ENCODE measurements at places on chromosomes 3 and 15.

DNA sequence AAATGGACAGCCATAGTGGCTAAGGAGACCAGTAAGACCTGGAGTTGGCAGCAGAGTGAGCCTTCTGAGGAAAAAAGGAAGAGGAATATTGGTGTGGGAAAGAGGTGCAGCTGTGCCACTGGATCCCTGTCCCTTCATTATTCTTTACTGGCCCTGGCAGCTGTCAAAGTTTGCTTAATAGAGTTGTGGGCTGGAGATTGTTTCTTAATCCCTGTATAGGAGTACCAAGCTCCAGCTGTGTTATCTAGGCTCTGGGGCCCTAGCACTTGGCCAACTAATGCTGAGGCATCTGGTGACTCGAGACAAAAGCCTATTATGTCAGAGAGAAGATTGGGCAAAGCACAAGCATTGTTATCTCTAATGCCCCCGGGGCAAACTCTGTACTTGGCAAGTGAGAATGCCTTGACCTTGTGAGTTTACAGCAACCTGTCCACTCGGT is 61.4 kb downstream of the ZNF609 start:
- DNase-seq, result no peak

GRCh38 chr3:56869157-56869889 is 67.6 kb upstream of the ARHGEF3 start:
- DNase-seq, result no peak

GRCh38 chr3:143897576-143898295 is 49.5 kb upstream of the SLC9A9 start:
- DNase-seq, result no peak

- DNase-seq, result no peak
These were observed 75.4 kb upstream of the ZNF385D start for GRCh38 chr3:21826416-21826815.

DNA sequence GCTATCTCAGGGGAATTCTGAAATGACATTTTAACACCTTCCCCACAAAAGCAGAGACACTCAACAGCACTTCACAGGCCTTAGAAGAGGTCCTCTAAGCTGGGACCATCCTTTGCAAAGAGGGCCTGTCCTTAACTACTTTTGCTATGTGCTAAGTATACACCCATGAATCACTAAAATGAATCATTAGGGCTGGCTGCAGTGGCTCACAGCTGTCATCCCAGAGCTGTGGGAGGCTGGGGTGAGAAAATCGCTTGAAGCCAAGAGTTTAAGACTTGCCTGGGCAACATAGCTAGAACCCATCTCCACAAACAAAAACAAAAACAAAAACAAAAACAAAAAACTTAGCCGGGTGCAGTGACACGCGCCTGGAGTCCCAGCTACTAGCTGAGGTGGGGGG is 53.9 kb upstream of the MELTF start:
- no peak for DNase-seq

DNA sequence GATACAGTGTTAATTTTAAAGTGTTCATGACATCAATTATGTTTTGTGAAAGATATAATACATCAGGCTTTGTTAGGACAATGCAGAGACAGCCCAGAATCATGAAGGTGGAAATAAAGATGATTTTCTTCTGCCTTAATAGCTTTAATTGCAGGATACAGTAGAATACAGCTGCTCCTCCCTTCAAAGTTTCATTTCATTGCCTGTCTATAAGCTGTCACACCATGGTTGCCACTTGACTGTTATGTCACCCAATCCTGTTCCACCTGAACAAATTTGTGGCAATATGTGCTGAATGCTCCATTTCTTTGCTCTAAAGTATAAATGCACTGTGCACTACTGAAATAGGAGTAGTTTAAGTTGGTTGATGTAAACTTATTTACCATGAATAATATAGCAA is 537.8 kb upstream of the ROBO2 start:
- no peak for DNase-seq

DNA sequence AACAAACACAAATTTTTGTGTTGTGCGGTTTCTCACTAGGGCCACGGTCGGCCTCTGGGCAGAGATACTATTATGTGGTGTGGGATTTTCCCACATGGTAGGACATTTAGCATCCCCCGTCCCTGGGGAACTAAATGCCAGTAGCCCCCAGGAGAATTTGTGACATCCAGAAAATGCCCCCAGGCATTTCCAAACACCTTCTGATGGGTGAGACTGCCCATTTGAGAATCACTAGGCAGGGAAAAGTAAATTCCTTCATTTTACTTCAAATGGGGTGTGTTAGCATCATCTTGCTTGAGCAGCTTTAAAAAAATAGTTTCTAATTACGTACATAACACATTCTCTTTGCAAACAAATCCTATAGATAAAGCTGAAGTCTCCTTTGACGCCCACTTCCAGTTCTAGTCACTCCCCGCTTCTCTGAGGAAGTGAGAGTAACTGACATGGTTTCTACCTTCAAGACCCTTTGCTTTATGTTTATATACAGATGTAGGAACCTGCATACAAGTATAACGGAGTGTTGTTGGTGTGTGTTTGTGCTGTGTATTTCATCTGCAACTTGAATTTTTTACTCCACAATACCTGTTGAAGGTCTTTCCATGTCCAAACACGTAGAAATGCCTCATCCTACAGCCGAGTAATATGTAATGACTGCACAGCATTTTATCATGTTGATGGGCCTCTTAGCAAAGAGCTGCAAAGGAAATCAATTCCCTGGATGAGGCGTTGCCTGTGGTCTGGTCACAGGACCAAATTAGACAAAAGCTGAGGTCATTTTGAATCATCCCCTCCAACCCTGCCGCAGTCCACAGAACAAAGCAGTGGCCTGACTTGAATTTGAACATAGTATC is 31.4 kb upstream of the ZBTB38 start:
- DNase-seq, result no peak

DNA sequence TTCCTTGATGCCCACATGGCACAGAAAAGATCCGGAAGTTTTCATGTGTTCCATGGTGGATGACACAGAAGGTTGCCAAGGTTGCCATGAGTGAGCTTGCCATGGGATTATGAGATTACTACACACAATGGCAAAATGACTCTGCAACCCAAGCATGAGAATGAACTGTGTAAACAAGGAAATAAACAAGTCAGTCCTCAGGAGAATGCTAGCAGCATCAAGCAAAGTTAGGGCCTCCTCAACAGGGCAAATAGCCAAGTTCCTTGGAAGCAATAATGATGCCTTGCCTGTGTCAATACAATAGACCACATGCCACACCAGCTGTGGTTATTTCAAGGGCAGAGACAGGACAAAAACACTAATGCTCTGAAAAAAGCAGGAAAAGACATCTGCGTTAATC is 41.8 kb downstream of the AQR start:
- DNase-seq, result no peak

GRCh38 chr3:123723070-123723469 is 138.2 kb upstream of the HACD2 start:
- DNase-seq, result no peak

- DNase-seq, result no peak
These were observed 49.0 kb downstream of the UBE2E2 start for GRCh38 chr3:23252122-23252521.

- DNase-seq, result no peak
These were observed 873 bp downstream of the CAPN7 start for GRCh38 chr3:15206662-15207576.

DNA sequence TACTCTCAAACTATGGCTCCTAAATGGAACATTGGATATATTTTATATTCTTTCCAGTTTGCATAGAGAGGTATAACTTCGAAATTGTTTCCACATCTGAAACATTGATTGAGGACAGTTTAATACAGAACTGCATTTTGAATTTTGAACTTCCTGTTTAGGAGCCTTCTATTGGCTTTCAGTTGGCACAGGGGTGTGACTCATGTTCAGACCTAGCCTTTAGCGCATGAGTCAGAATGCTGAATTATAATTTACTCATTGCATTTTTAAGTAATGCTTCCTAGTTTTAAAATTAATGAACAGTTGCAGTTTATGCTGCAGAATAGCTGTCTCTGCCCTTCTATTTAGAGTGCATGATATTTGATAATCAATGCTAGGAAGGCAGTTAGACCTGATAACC is 751.7 kb downstream of the CADM2 start:
- no peak for DNase-seq

- no peak for DNase-seq
These were observed 775 bp downstream of the CCNDBP1 start for GRCh38 chr15:43186003-43186353.

- no peak for DNase-seq
These were observed 8.9 kb upstream of the GABRB3 start for GRCh38 chr15:26781816-26782215.

- DNase-seq, result no peak
These were observed 17.5 kb upstream of the HACD2 start for GRCh38 chr3:123602325-123602724.

DNA sequence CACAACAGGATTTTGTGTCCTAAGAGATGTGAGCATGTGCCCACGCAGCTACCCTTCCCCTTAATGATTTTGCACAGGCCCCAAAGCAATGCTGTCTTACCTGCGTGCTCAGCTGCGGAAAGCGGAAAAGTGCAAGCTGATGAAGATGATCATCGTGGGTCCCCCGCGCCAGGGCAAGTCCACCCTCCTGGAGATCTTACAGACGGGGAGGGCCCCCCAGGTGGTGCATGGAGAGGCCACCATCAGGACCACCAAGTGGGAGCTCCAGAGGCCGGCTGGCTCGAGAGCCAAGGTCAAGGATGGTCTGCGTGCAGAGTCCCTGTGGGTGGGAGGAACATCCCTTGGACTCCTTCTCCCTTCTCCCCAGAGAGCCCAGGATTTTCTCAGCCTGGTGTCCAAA is 103.1 kb downstream of the LRRK1 start:
- no peak for DNase-seq

- no peak for DNase-seq
These were observed 129.0 kb downstream of the LRRK1 start for GRCh38 chr15:101048176-101048575.

DNA sequence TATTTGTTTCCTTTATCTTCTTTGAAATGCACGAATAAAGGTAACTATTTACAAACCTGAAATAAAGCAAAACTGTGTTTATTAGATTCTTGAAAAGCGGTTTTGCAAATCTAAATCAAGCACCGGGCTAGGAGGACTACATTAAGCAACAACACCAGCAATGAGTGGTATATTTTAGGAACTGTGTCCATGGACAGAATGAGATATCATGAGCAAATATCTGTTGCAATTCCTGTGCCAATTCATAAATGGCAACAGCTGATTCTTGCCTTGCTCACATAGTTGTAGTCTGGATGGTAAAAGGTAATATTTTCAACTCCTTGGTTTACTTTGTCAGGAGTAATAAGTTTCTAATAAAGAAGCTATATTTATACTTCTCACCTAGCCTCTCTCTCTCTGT is 403.3 kb downstream of the LPP start:
- DNase-seq, result no peak

- DNase-seq, result no peak
These were observed 60.8 kb downstream of the PLOD2 start for GRCh38 chr3:146100180-146100579.

- no peak for DNase-seq
These were observed 869.1 kb downstream of the TBL1XR1 start for GRCh38 chr3:176328198-176328597.

DNA sequence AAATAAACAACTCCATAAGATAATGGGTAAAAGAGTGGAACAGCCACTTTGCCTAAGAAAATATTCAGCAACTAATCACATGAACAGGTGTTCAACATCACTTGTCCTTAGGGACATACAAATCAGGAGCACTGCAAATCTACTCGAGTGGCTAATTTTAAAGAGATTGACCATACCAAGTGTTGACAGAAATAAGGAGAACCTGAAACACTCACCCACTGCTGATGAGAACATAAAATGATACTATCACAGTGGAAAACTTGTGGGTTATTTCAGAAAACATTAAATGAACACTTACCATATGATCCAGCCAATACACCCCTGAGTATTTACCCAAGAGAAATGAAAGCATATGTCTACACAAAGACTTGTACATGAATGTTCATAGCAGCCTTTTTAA is 70.5 kb downstream of the GABRB3 start:
- DNase-seq, result no peak

GRCh38 chr3:138405001-138405400 is 29.4 kb upstream of the ESYT3 start:
- no peak for DNase-seq

DNA sequence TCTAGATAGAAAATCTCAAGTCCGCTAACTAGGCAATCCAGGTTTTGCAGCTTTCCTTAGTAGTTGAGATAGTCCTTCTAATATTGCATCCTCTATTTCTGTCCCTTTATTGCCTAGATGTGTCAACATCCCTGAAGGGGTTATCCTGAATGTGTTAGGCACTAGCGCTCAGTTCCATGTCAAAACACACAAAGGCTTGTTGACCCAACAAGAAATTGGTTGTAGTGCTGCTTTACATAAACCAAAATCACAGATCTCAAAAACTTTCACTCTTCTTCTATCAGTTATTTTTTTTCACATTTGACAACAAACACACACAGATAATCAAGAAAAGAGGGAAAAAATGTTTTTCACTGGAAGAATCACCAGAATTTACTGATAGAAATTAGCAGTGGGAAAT is 51.4 kb upstream of the SOX2 start:
- DNase-seq, result no peak

GRCh38 chr15:36371509-36371908 is 207.9 kb upstream of the CDIN1 start:
- no peak for DNase-seq

- DNase-seq, result no peak
These were observed 19.1 kb upstream of the LAMP3 start for GRCh38 chr3:183181606-183182005.

- peak; percentile 74 for DNase-seq
These were observed at the start of gene TWF2 for GRCh38 chr3:52238761-52239701. Gene TWF2 (minus strand): TSS chr3:52239158. CDS start chr3:52239016, 142 bp downstream.

DNA sequence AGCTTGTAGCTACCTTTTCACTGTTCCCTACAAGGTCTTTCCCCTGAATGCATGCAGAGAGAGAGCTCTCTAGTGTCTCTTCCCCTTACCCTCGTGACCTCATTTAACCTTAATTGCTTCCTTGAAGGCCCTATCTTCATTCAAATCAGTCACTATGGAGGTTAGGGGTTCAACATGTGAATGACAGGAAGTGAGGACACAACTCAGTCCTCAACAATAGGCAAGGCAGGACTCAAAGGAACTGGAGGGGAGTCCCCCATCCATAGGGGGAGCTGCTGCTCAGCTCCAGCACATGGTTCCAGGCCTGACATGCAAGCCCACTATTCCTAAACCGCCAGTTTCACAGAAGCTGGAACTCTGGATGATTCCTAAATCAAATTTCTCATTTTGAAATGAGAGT is 33.8 kb upstream of the GYG1 start:
- no peak for DNase-seq

GRCh38 chr3:186251948-186252619 is 110.0 kb downstream of the DGKG start:
- no peak for DNase-seq

- DNase-seq, result no peak
These were observed 16.4 kb downstream of the SNX1 start for GRCh38 chr15:64112073-64112772.

GRCh38 chr3:194329583-194329965 is 21.6 kb downstream of the CPN2 start:
- no peak for DNase-seq

DNA sequence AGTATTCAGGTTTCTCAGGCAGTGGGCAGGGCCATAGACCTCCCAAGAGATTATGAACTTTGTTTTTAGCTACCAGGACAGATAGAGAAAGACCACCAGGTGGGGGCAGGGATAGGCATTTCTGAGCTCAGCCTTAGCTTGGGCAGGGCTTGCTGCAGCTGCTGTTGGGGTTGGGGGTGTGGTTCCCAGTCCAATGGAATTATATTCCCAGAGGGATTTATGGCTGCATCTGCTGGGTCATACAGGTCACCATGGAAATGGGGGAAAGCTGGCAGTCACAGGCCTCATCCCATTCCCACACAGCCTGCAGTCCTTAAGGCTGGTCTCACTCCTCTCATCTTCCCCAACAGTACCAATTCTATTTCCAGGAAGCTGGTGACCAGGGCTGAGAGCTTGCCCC is 144.6 kb upstream of the ZPLD1 start:
- DNase-seq, result no peak

GRCh38 chr15:30824518-30825195 is 79.1 kb upstream of the FAN1 start:
- DNase-seq, result no peak

Data from activated CD8-positive, alpha-beta memory T cell treated with anti-CD3 and anti-CD28 coated beads for 1 hour (primary cell).